ENCODE measurements at places on chromosomes 4 and X. TPM values are rescaled to one million over a fixed set of nuclear protein-coding genes. Genes with fewer than 3 reads are reported as not detected.
A peak's percentile ranks its signal among the peaks of the same experiment; 100 is the strongest.

TRPC3 gene
- under 0.01 TPM for total RNA-seq

STPG2 gene
- total RNA-seq, result not detected

SPANXA2 gene
- total RNA-seq, result not detected

RHOXF2 gene
- total RNA-seq, result not detected

ITIH6 gene
- total RNA-seq, result not detected

GPM6B gene
- 0.13 TPM for total RNA-seq

PAGE1 gene
- total RNA-seq, result not detected

RIPPLY1 gene
- total RNA-seq, result not detected

CABS1 gene
- not detected for total RNA-seq

- no peak for DNase-seq
Observed at GRCh38 chr4:184792334-184792733, 33.4 kb downstream of the ACSL1 start.

DNA sequence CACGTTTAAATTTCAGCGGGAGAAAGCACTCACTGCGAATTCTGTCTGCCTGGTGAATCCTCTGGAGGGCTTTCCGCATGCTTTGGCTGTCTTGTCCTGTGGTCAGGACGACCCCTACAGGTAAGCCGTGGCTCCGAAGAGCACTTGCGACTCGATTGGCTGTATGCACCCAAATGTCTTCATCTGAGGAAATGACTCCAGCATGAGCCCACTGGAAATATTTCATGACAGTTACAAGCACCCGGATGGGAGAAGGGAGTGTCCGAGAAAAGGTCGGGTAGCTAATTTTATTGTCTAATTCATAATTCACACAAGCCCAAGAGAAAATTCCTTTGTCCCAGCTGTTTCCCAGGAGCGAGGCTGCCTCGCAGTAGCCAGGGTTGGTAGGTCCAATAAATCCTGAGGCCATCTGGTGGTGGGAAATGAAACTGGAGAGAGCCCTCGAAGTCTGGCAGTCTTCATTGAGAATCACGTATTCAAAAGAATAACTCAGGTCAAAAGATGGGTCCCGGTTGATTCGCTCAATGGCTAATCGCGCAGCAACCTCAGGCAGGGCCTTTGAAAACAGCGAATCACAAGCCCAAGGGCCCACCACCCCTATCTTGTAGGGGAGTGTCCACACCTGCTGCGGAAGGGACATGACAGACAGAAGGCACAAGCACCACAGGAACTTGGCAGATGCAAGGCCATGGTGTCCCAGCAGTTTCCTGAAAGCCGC, 6.6 kb downstream of the GUCY2F start:
- peak; percentile 32 for DNase-seq

DNA sequence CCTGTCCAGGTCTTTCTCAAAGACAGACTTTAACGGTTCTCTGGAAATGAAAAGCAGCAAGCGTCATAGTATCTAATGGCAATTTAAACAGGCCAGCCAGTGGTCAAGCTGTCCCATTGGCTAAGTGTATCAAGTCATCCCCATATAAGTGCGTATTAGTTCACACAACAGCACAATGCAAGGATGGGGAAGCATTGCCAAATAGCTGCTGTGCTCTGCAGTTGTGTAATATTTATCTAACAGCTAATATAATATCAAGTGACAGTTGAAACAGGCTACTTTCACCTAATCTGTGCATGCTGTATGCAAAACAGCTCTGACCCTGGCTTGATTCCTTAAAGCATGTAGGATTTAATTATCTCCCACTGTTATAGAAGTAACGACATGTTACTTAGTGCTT, 134.8 kb upstream of the PPARGC1A start:
- no peak for DNase-seq

DNA sequence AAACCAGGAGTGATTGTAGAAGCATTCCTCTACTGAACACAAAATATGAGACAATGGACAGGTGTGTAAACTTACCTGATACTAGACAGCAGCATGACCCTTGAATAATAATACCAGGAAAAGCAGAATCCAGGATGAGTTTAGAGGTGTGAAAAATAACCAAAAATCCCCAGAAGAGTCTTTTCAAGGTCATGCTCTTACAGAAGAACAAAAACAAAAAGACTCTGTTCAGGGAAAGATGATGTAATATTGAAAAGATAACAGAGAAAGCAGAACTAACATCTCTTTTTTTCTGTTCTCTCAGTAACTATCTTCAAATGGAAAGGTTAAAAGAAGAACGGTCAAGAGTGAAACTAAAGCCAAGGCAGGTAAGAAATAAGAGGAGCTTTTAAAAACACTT, 14.0 kb upstream of the ARHGAP10 start:
- DNase-seq, result no peak

DNA sequence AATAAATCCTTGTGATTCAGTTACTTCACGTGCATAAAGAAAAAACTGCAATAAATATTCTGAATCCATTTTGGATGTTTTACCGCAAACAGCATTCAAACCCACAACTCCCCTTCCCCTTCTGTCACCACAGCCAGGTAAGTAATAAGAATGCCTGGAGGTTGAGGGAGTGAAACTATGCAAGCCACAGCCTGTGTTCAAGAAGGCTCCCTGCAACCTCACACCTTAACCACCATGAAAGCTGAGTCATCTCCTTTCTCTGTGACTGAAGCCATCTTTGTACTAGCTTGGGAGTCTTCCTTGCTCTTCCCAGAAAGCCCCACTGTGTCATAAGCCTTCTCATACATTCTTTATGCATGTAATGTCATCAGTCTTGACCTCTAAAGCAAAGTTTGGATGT, 297.0 kb upstream of the PUDP start:
- no peak for DNase-seq

GRCh38 chr4:172979332-172979731, 189.3 kb upstream of the GALNT7 start:
- DNase-seq, result no peak

GRCh38 chr4:15400981-15401671, 26.7 kb upstream of the C1QTNF7 start:
- DNase-seq, result no peak

GRCh38 chrX:17990532-17990931, 129.4 kb upstream of the RAI2 start:
- no peak for DNase-seq

- DNase-seq, result no peak
Observed at GRCh38 chrX:85903692-85904471, 143.5 kb downstream of the CHM start.

DNA sequence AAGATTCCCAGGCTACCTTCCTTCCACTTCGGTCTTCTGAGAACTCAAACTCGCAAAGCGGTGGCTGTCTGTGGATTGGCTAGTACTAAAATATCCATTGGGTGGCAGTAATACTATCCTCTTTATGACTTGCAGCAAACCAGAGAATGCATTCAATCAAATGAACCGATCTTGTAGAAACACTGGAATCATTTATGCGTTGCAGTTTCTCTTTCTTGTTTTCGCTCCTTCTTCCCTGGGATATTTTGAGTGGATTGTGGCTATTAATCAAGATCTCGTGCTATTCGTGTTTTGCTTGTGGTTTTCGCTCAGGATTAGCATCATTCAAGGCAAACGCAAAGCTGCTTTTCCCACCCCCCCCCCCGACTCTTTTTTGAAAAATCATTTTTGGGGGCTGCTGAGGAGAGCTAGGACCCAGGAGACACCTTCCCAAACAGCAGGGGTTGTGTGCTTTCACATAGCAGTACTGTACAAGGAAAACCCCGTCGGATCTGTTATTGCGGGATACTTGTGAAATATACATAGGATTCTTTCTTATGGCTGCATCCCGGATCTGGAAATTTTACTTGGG, at the start of gene IL1RAPL1:
Gene IL1RAPL1 (plus strand): TSS at position 466 of the 571 bp plus-strand sequence.
- no peak for DNase-seq

GRCh38 chrX:50054147-50054546, 131.8 kb downstream of the CLCN5 start:
- no peak for DNase-seq

DNA sequence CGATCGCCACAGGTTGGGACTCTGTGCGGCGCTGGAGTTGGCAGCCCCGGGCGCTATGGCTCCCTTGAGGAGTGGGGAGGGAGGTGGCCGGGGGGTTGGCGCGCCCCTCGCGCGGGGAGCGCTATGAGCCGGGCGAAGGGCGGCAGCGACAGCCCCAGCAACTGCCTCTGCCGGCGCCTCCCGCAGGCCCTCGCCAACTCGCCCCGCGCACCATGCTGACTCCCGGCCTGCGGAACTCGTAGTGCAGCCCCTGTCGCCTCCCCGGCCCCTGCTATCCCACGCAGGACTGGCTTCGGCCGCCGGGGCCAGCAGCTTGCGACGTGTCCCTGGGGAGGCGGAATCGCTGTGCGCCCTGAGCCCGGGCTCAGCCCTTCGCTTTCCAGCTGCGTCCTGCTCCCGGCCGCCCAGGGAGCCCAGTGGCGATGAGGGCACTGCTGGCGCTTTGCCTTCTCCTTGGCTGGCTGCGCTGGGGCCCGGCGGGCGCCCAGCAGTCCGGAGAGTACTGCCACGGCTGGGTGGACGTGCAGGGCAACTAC, 415 bp downstream of the SHISA3 start:
- DNase-seq, result no peak

DNA sequence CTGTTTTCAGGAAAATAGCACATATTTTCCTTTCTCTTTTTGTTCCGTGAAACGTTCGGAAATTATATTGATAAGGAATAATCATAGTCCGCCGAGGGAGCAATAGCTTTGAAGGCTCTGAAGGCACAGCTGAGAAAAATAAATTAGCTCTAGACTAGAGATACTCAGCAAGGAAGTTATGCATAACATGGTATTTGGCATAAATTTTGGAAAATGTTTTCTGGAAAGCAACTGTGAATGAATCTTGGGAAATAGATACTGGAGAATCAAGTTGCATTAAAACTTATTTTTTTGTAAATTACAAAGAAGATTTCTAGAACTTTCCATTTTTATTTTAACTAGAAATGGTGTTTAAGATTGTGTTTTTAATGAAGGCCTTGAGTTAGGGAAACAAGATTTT, 92.4 kb downstream of the HPRT1 start:
- DNase-seq, result no peak

GRCh38 chr4:169337510-169337909, 66.8 kb upstream of the SH3RF1 start:
- no peak for DNase-seq

DNA sequence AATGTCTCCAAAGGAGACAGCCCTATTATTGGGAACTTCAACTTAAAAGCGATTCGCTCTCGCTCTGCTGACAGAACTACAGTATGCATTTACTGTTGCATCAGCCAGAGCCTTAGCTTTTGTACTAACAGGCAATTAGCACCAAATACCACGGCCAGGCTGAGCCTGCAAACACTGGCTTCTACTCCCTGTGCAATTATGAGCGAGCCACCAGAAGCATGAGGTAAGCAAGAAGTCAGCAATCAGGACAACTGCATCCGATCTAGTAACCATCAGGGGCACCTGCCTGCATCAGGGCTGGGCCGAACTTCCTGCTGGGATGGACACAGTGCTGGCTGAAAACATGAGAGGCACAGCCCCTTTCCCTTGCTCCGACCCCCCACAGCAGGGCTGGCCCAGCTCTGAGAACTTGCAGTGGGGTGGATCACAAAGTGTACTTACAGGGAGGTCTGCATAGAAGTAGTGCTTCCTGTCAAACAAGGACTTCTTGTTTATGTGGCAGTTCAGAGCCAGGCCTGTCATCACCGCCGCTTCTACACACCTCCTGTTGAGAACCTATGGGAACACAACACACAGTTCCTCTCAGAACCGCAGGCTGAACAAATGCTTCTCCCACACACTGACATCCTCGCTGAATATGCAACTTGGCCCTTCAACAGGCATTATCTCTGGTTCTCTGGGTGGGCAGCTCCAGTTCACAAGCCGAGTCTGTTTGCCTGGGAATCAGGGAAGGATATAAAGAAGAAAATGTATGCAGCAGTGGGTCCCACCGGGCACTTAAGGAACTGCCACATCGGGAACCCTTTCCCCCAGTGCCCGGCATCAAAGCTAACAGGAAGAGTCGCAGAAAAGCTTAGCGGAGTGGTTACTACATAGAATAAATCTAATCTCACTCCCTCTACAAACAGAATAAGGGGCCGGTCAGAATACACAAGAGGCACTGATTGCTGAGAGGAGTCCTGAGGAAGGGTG, 41.5 kb downstream of the GATB start:
- no peak for DNase-seq

GRCh38 chrX:53281963-53282695, 745 bp upstream of the IQSEC2 start:
- no peak for DNase-seq

DNA sequence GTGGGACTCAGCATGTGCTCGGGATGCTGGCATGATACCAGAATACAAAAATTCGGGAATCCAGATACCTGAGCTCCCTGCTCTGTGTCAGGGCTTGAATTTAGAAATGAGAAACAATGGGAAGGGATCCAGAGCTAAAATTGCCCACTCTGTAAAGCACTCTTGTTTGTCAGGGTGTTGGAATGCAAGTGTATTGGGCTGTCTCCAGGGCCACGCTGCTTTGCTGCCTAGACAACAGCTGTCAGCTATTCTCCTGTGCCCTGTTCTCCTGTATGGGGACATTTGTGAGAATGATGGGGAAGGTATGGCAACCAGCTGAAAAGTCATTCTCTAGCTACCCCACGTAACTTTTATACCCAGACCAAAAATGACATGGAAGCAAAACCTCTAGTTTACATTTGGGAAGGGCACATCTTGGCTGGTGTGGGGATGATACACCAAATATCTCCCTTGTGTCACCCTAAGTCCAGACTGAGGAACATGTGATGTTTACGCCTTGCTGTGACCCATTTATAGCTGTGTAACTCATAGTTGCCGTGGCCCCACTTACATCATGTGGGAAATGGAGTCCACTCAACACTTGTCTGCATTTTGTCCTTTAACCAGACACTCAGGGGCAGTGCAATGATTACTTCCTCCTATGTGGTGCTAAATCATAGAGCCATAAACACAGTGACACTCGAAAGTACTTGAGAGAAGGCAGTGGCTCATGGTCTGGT, 46.6 kb downstream of the SMPX start:
- DNase-seq, result no peak

DNA sequence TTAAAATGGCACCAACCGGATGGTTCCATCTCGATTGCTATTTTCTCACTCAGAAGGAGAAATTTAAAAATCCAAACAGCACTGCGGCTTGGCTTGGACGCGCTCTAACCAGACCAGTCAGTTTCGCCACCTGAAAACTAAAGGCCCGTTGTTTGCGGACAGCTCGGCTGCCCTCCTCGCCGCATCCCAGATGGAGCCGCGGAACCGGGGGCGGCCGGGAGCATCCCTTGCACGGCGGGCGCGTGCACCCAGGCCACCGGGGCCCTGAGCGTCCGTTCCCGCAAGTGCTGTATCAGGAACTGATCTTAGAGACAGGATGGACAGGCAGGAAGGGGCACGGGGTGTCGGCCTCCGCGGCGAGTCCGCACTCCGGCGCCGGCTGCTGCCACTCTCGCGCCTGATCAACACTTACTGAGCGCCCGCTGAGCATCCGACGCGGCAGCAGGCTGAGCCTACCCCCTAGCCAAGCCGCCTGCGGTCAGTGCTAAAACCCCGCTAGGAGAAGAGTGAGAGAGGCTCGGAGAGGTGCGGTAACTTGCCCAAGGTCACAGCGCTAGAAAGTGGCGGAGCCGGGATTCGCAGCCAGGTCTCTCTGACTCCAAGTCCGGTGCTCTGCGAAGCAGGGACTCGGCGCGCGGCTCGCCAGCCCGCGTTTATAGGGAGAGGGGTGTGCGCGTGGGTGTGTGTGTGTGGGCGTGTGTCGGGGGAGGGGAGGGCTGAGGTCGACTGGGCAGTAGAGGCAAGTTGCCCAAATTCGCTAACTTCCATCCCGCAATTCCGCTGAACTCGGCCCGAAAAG, at the start of gene CITED1:
Gene CITED1 (minus strand): TSS at position 629 of the 799 bp plus-strand sequence. CDS start 3,045 bp downstream, outside the sequence.
- no peak for DNase-seq
